Activated CD4-positive, alpha-beta T cell treated with anti-CD3 and anti-CD28 coated beads for 36 hours (primary cell): ENCODE measurements at places on chromosomes 12 and 14. TPM values are rescaled to one million over a fixed set of nuclear protein-coding genes. Genes with fewer than 3 reads are reported as not detected.

CCDC196 gene
- total RNA-seq, result not detected

CBLN3 gene
- 11.6 TPM for total RNA-seq

HOXC11 gene
- total RNA-seq, result not detected

NR2C1 gene
- total RNA-seq, result 27.6 TPM

DNA sequence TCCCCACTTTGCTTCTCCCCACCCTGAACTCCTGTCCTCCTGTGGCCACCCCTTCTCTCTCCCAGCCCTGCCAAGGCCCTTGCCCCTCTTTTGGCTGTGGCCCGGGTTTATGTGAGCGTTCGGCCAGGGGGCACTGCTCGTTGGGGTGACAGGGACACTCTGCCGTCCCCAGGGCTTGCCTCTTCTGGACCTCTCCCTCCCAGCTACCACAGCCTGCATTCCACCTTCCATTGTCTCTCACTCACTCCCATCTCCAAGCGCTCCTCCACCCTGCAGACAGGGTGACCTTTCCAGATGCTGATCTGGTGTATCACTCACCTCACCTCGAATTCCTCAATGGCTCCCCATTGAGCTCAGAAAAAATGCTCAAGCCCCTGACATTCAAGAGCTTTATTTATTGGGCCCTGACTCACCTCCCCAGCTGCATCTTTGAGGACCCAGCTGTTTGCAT lies 1.4 kb downstream of the SERPINA9 start:
- DNase-seq, result no peak

DNA sequence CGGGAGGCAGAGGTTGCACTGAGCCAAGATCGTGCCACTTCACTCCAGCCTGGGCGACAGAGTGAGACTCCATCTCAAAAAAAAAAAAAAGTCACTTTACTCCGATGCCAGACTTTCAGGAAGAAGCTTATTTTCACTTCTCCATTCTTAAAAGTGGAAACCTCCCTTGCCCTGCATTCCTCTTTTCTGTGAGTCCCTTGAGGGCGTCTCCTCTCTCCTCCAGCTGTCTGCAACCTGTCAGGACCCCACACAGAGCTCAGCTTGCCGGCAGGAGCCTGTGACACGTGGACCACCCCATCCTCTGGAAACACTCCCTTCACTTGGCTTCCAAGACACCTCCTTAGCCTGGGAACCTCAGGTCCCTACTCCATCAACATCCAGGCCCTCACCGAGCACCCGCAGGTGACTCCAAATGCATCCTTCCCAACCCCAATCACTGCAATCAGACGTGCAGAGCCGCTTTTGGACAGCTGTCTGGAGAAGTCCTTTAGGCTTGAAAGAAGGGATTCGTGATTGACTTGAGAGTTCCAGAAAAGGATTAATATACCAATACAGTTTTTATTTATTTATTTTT lies 34.3 kb downstream of the SLC15A4 start:
- DNase-seq, result no peak

DNA sequence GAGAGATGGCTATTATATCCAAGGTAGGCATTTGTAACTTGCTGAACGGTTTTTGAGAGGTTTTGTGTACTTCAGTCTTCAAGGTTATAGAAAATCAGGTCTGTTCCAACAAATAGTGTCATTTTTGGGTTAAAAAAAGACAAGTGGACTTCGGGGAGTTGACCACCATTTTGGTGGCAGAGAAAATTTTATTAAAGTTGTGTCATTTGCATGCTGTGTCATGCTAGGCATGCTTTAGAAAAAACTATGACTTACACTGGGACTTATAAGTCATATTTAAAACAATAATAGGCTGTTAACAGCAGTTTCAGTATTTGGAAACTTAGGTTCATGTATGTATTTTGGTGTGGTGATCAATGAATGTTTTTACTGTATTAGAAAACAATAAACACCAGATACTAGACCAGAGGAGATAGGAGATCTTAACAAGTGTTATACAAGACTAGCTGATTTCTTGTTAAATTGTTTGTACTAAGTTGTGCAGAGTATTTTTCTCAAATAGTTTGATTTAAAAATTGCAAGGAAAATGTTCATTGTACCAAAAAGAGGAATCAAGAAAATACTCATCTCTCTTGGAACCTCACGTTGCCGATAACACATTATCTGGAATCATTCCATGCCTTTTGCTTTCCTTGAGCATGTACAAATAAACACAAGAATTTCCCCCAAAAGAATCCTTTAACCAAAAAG lies 1.4 kb downstream of the RAN start:
- no peak for DNase-seq

DNA sequence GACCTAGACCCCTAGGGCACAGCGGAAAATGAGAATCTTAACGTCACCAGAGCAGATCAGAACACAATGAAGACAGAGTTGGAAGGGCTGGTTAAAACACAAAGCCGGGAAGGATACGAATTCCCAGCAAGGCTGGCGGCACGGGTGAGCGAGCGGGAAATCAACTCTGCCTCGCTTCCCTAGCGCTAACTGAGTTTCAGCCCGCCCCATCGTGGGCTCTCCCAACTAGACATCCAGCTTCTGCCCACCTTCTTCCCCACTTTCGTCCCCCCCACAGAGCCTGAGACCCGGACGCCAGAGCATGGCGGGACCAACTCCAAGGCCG lies 377 bp downstream of the CCNT1 start:
- no peak for DNase-seq

DNA sequence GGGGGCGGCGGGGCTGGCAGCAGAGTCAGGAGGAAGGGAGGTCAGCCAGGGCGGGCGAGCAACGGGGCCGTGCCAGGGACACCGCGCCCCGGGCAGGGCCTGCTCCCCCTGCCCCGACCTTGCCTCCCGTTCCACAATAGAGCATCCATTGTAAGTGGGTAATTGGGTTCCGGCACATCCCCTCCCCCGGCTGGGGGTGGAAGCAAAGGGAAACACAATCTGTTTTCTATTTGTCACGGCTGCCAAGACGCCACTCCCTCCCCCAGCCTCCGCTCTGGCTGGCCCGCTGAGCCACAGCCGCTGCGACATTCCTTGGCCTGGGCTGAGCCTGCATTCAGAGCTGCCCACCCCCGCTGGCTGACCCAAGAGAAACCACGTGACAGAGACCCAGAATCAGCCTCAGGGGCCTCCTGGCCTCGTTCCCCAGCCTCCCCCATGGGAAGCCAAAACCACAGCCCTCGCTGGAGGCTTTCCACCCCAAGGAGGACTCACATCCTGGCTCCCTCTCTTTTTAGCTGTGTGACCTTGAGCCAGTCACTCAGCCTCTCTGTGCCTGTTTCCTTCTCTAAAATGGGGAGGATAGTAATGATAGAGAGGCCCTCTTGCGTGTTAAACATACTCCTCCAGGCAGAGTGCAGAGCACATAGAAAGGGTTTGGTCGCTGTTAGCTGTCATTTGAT lies 117.6 kb downstream of the SCARB1 start:
- peak; percentile 65 for DNase-seq

- no peak for DNase-seq
Observed at GRCh38 chr14:73774241-73774570, 60.0 kb upstream of the PNMA1 start.

GRCh38 chr14:63205044-63205575 lies 867 bp downstream of the RHOJ start:
- DNase-seq, result no peak

DNA sequence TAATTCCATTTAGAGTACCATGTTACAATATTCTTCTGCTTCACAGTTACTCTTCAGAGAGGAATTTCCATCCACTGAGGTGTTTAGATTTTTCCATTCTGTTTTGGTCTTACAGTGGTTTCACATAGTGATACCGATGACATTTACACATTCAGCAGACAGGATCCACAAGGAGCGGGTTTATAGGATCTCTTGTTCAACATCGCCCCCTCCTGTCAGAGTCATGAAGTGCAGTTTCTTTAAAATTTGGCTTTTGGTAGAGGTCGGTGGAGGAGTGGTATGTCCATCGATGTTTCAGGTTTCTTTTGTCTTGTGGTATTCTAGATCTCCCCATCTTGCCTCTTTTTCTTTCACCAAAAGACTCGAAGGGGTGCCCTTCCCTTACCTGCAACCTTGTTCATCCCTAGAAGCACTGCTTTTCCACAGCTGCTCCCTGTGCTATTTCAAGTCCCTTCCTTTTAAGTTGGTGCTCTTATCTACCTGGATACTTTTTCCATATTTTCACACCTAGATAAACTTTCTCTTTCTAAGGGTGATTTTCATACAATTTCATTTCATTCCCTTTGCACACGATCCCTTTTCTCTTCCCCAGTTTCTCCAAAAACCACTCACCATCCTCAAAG lies 181.3 kb downstream of the ITPR2 start:
- peak; percentile 59 for DNase-seq
